Esophagus squamous epithelium (tissue), 5 donors: ENCODE measurements at places on chromosomes 13 and 19. TPM values are rescaled to one million over a fixed set of nuclear protein-coding genes. Genes with fewer than 3 reads are reported as not detected.

- H3K27me3 ChIP-seq: no peaks in the 10 kb centered on the region
- no peak overlapping the region for H3K4me3 ChIP-seq
- no peak for DNase-seq
- H3K27ac ChIP-seq: no peak overlapping the region
- no peaks in the 10 kb centered on the region for H3K4me1 ChIP-seq
Observed at GRCh38 chr19:8196271-8196927, 12.8 kb upstream of the CERS4 start.

DNA sequence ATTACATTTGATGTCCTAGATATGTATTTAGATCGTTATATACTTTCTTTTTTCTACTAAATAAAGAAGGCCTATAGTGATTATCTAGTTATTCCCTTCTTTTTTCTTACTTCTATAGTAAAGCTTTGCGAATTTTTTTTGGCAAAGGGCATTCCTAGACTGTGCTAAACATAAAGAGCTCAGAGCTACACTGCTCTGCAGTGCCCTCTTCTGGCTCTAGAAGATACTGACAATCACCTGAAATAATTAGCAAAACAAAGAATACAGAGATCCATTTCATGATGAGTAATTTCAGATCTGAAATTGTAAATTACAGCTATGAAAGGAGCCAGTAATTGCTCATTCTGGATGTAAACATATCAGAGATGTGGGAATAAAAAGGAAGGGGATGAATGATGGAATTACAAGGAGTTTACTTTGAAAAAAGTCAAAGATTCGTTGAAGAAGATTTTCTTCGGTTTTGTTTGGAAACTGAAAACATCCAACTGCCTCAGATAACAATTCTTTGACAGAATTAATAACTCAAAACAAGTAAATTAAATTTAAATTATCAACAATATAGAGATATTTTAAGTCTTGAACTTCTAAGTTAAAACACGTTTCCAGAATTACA is 288.5 kb downstream of the NALCN start:
- no peak overlapping the region for H3K4me3 ChIP-seq
- no peak for DNase-seq
- H3K27me3 ChIP-seq: no peaks in the 10 kb centered on the region
- no peaks in the 10 kb centered on the region for H3K36me3 ChIP-seq
- no peaks in the 10 kb centered on the region for H3K4me1 ChIP-seq

GADD45GIP1 gene
- total RNA-seq: 59.7 TPM

DNA sequence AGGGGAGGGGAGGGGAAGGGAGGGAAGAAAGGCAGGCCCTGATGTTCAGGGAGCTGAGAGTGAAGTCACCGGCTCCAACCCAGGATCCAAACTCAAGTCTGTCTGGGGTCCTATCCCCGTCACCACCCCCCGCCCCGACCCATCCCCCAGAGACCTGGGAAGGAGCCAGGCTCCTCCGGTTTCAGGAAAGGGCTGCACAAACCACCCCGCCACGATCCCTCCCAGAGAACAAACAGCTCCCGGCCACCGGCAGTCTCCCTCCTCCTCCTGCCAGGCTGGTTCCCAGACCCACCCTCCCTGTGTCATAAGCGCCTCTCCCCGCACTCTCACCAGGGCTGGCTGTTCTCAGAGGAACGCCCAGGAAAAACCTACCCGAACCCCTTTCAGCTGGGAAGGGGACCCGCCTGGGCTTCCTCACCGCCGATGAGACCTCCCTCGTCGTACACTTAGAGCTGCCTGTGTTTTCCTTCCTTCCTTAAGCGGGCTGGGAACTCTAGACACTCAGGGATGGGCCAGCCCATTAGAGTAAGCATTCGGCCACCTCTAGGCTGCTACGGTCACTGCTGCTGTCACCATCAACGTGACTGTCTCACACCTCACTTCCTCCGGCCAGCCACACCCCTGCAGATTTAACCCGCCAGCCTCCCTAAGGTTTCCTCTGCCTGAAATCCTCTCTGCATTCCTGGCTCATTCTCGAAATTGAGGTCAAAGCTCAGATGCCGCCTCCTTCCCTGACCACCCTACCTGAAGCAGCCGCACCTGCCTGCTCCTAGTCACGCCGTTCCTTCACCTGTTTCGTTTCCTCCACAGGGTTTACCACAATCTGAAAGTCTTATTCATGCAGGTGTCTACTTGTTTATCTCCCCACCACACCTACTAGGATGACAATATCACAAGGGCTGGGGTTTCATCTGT is 6.3 kb upstream of the RDH13 start:
- no peaks in the 10 kb centered on the region for H3K36me3 ChIP-seq
- DNase-seq: no peak
- peaks cover 45% of the 10 kb centered on the region for H3K4me1 ChIP-seq
- H3K27me3 ChIP-seq: peaks cover 82% of the 10 kb centered on the region
- peak overlapping the region; percentile 81 for H3K27ac ChIP-seq

DNA sequence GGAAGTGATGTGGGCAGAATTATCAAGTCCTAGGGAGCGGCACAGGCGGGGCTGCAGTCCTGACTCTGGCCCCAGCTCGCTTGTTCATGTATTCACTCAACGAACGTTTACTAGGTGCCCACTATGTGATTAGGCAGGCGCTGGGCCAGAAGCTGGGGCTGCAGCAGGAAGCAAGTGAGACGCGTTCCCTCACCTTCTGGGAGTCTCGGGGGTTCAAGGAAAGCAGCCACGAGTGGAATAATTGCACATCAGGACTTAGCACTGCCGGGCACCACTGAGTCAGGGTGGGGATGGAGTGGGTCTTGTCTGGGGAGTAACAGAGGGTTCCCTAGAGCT is 2.5 kb upstream of the LMTK3 start:
- H3K27me3 ChIP-seq: peaks cover 17% of the 10 kb centered on the region
- peaks cover 17% of the 10 kb centered on the region for H3K4me1 ChIP-seq
- H3K36me3 ChIP-seq: no peaks in the 10 kb centered on the region
- DNase-seq: no peak
- H3K27ac ChIP-seq: no peak overlapping the region

CA11 gene
- total RNA-seq: 4.2 TPM

CACNG7 gene
- not detected for total RNA-seq

- peaks cover 19% of the 10 kb centered on the region for H3K4me1 ChIP-seq
- H3K4me3 ChIP-seq: no peak overlapping the region
- H3K27me3 ChIP-seq: no peaks in the 10 kb centered on the region
- no peaks in the 10 kb centered on the region for H3K36me3 ChIP-seq
- H3K27ac ChIP-seq: peak overlapping the region; percentile 66
- DNase-seq: no peak
Observed at GRCh38 chr13:26021956-26022355, 29.9 kb downstream of the SHISA2 start.

DNA sequence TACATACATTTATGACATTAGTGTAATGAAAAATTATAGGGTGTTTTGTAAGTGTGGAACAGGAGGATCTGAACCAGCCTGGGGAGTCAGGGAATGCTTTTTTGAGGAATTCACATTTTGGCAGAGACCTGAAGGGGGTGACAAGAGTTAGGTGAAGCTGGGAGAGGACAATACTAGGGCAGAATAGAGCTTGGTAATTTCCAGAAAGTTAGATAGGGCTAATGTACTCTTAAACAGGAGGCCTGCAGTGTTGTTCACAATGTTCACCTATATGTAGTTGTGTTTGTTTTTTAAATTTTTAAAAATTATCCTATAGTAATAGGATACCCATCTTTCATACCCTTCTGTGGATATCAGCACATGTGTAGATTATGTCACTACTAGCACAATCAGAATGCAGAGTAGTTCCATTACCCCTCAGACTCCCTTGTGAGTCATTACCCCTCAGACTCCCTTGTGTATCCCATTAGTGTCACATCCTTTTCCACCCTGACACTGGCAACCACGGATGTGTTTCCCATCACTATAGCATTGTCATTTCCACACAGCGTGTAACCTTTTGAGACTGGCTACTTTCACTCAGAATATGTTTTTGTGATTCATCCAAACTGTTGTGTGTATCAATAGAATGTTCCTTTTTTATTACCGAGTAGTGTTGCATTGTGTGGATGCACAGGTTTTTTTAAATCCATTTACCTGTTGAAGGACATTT is 43.1 kb downstream of the PCCA start:
- H3K4me1 ChIP-seq: peaks cover 5% of the 10 kb centered on the region
- H3K27me3 ChIP-seq: no peaks in the 10 kb centered on the region
- H3K4me3 ChIP-seq: no peak overlapping the region
- H3K36me3 ChIP-seq: no peaks in the 10 kb centered on the region
- H3K27ac ChIP-seq: no peak overlapping the region

- H3K27ac ChIP-seq: peak overlapping the region; percentile 92
- H3K27me3 ChIP-seq: peaks cover 3% of the 10 kb centered on the region
- DNase-seq: no peak
- peaks cover 24% of the 10 kb centered on the region for H3K4me1 ChIP-seq
Observed at GRCh38 chr19:3045885-3046697, 16.2 kb downstream of the TLE5 start.

LYPD5 gene
- 32.0 TPM for total RNA-seq

DNA sequence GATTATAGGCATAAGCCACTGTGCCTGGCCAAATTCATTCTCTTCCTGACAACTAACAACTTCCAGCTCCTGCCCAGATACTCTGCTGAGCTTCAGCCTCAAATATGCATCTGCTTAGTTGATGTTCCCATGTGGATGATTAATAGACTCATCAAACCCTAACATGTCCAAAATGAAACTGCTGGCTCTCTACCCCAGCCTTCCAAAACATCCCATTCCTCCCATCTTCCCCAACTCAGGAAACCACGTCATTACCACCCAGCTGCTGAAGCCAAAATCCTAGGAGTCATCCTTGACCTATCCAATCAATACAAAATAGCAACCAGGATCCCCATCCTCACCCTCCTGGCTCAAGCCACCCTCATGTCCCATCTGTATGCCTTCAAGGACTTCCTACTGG is 20.9 kb downstream of the POU2F2 start:
- H3K27ac ChIP-seq: no peak overlapping the region
- peaks cover 17% of the 10 kb centered on the region for H3K27me3 ChIP-seq
- no peak overlapping the region for H3K4me3 ChIP-seq
- no peak for DNase-seq

GRCh38 chr19:34575206-34575605 is 93.6 kb downstream of the WTIP start:
- no peaks in the 10 kb centered on the region for H3K4me1 ChIP-seq
- H3K27me3 ChIP-seq: no peaks in the 10 kb centered on the region
- DNase-seq: no peak
- H3K27ac ChIP-seq: no peak overlapping the region
- H3K4me3 ChIP-seq: no peak overlapping the region

CGB5 gene
- total RNA-seq: not detected

DNA sequence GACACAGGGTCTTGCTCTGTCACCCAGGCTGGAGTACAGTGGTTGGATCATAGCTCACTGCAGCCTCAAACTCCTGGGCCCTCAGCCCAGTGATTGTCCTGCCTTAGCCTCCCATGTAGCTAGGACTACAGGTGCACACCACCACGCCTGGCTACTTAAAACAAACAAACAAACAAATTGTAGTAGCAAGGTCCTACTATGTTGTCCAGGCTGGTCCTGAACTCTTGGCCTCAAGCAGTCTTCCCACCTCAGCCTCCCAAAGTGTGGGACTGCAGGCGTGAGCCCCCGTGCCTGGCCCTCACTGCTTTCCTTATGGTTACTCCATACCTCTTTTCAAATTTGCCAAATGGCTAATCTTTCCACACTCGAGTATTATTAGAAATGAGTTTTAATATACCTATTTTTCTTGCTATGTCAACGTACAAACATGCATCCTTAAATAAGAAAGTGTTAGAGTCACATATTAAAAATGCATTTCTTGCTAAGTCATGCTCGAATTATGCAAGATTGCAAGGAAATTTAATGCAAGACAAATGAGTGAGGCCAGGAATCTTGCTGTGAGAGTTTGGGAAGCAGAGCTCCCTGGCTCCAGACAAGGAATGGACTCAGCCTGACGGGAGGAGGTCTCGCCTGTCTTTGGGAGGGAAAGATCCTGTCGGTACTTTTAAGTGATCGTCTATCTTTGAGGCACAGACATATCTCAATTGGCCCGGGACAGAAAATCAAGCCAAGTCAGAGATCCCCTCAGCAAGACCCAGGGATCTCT is 39.4 kb downstream of the RFX2 start:
- DNase-seq: no peak
- H3K4me3 ChIP-seq: no peak overlapping the region
- peak overlapping the region; percentile 71 for H3K27ac ChIP-seq
- no peaks in the 10 kb centered on the region for H3K36me3 ChIP-seq
- no peaks in the 10 kb centered on the region for H3K27me3 ChIP-seq

RAB4B gene
- 37.0 TPM for total RNA-seq

DNA sequence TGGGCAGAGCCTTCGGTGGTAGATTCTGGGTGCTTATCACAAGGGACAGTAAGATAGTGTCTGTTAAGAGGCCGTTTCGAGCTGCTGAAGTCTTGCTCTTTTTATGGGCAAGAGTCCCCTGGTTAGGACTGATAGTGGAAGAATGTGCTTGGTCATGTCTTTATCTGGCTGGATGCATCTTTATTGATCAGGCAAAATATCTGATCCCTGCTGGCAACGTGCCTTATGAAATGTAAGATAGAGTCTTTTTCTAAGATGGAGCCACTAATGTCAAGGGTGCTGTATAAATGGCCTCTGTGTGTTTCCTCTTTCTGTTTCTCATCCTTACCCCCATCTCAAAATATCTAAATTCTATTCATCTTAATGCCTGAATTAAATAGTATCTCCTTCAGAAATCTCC is 53.3 kb downstream of the MYO16 start:
- no peak for DNase-seq
- no peaks in the 10 kb centered on the region for H3K27me3 ChIP-seq
- H3K4me1 ChIP-seq: no peaks in the 10 kb centered on the region
- no peaks in the 10 kb centered on the region for H3K36me3 ChIP-seq

RFPL4AL1 gene
- total RNA-seq: not detected

- DNase-seq: no peak
- H3K4me3 ChIP-seq: no peak overlapping the region
- H3K36me3 ChIP-seq: peaks cover 67% of the 10 kb centered on the region
- no peaks in the 10 kb centered on the region for H3K4me1 ChIP-seq
Observed at GRCh38 chr13:102863590-102863989, 17.8 kb downstream of the ERCC5 start.

DNA sequence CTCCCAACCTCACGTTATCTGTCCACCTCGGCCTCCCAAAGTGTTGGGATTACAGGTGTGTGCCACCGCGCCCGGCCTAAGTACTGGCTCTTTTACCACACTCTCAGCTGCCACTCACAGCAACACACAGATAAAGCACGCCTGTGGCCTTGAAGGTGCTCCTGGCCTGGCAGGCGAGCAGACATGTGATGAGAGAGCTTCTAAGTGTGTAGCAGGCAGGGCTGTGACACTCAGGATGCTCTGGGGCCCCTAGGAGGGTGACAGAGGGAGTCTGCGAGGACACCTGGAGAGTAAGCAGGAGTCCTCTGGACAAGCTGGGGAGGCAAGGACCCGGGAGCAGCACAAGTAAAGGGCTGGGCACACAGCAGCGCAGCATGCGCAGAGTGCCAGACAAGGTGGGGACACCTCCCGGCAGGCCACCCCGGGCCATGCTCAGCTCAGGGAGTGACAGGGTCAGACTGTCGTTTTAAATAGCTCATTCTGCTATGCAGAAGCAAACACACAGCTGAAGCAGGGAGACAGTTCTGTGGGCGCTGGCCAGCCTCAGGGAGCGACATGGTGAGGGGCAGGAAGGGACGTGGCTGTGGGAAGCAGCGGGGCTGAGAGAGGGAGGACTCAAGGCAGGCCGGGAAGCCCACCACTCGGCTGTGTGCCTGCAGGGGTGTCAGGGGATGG is 26.5 kb downstream of the MED26 start:
- H3K4me3 ChIP-seq: no peak overlapping the region
- DNase-seq: no peak
- H3K36me3 ChIP-seq: no peaks in the 10 kb centered on the region
- H3K27ac ChIP-seq: no peak overlapping the region
- no peaks in the 10 kb centered on the region for H3K27me3 ChIP-seq
- H3K4me1 ChIP-seq: peaks cover 11% of the 10 kb centered on the region

GRCh38 chr13:97295283-97296182 is 73.4 kb downstream of the MBNL2 start:
- peaks cover 61% of the 10 kb centered on the region for H3K4me1 ChIP-seq
- H3K27ac ChIP-seq: peak overlapping the region; percentile 38
- H3K27me3 ChIP-seq: no peaks in the 10 kb centered on the region
- no peak for DNase-seq
